ENCODE measurements at places on chromosomes 11 and 22.

DNA sequence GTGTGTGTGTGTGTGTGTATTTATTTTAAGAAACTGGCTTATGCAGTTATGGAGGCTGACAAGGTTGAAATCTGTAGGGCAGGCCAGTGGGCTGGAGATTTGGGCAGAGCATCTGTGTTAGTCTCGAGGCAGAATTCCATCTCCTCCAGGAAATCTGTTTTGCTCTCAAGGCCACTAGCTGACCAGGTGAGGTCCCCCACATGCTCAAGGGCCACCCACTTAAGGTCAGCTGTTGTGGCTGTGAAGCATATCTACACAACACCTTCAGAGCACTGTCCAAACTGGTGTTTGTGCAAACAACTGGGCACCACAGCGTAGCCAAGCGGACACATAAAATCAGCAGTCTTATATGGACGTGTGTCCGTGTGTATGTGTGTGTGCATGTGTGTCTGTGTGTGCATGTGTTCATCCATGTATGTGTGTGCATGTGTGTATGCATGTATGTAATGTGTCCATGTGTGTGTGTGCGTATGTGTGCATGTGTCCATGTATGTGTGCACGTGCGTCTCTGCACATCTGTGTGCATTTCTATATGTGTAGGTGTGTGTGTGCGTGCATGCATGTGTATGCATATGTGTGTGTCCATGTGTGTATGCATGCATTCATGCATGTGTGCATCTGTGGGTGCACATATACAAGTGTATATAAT, 400.9 kb downstream of the BRD1 start:
- no peak for DNase-seq

DNA sequence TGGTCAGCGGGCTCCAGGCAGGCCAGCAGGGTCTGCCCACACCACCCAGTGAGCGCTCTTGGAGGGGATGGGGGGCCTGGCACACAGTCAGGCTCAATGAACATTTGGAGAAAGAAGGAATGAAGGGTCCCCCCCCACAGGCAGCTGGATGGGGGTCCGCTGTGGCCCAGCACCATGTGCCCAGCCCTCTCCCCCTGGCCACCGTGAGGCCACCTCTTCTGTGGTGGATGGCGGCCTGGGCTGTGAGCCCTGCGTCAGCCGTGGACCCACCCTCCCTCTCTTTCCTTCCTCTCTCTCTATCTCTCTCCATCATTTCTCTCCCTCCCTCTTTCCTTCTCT, 35.1 kb upstream of the MUC5AC start:
- DNase-seq: no peak

GRCh38 chr11:95187723-95188122, 43.3 kb downstream of the SESN3 start:
- no peak for DNase-seq

- DNase-seq: no peak
Measured at GRCh38 chr11:35105319-35106079, 33.5 kb upstream of the CD44 start.

DNA sequence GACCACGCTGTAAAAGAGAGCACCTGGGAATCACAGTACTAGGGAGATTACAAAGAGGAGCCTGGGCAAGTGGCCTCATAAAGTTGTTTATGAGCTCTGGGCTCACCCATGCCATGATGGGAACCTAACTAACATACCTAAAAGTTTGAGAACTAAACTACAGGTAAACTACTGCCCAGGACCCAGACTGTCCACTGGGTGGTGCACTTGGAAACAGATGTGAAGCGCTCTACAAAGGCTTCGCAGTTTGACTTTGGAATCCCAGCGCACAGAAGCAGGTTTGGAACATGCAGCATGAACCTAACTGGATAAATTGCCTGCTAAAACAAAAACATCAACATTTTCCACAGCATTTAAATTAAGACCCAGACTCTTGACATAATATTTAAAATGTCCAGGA, 418.6 kb downstream of the FAM181B start:
- DNase-seq: no peak

Measured in activated gamma-delta T cell treated with Interleukin-2 at 50 U/mL for 16 hours (primary cell).